Vagina (tissue), 2 donors: ENCODE measurements at places on chromosomes 5 and 9. TPM values are rescaled to one million over a fixed set of nuclear protein-coding genes. Genes with fewer than 3 reads are reported as not detected.

The SPINK7 gene
- 65.3 TPM for total RNA-seq

The SOHLH1 gene
- total RNA-seq = not detected

The CD274 gene
- 2.2 TPM for total RNA-seq

The BARHL1 gene
- not detected for total RNA-seq

The GLDC gene
- total RNA-seq = 0.49 TPM

The CCNJL gene
- total RNA-seq = 5.6 TPM

The FREM1 gene
- total RNA-seq = 2.7 TPM

The DAPK1 gene
- 24.6 TPM for total RNA-seq

The PDE6A gene
- total RNA-seq = 0.25 TPM

The ZFAND5 gene
- total RNA-seq = 277 TPM

DNA sequence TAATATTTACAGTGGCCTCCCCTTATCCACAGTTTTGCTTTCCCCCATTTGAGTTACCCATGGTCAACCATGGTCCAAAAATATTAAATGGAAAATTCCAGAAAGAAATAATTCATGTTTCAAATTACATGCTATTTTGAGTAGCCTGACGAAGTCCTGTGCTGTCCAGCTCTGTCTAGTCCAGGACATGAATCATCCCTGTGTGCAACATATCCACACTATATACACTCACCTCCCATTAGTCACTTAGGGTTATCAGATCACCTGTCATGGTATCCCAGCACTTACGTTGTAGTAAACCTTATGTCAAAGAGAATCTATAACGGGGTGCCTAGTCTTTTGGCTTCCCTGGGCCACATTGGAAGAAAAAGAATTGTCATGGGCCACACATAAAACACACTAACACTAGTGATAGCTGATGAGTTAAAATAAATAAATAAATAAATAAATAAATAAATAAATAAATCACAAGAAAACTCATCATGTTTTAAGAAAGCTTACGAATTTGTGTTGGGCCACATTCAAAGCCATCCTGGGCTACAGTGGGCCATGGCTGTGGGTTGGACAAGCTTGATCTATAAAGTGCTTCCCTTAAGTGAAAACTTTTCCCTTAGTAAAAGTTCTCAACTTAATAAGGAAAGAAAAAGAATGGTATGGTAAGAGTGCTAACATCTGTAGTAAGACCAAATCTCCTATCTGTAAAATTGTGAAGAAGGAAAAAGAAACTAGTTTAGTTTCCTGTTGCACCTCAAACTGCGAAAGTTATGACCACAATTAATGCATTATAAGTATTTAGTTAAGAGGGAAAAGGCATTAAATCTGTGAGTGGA lies 15.9 kb upstream of the OMD start:
- DNase-seq = no peak

GRCh38 chr9:95574866-95575553 lies 58.2 kb upstream of the PTCH1 start:
- DNase-seq = no peak

DNA sequence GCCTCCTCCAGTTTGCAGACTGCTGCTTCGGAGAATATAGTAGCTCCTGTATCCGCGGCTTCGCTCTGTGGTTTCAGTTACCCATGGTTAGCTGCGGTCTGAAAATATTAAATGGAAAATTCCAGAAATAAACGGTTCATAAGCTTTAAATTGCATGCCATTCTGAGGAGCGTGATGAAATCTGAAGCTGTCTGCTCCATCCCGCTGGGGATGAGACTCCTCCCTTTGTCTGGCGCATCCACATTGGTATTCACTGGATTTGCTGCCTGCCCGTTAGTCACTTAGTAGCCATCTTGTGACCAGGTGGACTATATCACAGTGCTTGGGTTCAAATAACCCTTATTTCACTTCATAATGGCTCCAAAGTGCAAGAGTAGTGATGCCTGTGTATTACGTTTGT lies 36.3 kb downstream of the MSX2 start:
- DNase-seq = no peak

DNA sequence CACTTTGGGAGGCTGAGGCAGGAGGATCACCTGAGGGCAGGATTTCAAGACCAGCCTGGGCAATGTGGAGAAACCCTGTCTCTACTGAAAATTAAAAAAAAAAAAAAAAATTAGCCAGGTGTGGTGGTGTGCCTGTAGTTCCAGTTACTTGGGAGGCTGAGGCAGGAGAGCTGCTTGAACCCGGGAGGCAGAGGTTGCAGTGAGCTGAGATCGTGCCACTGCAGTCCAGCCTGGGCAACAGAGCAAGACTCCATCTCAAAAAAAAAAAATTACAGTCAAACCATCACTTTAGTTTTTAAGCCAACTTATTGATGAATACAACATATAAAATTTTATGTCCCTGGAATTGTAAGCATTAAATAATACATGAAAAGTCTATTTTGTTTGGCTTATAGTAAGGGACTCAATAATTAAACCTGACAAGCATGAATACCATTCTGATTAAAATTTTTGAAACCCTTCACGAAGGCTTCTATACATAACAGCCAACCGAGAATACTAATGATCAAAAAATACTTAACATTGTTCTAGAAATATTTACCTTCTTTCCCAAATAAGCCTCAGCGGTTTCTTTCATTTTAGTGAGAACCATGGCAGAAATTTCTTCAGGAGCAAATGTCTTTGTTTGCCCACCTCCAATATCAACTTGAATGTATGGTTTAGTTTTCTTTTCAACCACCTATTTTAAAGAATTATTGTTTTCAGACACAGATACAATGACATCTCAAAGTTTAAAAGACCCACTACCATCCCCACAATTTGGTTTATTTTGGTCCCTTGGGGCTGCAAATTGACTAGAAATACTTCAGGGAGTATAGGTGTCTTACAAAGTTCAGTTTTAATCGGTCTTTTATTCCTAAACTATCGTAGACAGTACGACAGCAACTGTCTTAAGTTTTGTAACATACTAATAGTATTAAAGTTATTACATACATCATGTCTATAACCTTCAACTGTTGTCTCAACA lies 1.2 kb downstream of the HSPA5 start:
- no peak for DNase-seq

DNA sequence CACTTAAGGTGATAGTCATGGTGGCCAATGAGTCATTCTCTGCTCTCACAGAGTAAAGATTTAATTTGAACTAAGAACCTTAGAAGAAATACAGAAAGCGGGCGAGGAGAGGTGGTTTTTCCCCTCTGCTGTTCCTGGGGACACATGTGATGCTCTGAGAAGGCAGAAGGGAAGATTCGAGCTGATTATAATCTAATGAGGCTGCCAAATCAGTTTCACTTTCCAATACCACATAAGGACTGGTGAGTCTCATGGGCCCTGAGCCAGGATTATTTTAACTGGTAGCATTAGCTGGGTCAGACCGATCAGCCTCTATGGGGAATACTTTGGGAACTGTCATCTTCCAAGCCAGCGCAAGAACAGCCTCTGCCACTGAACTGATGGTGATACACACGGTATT lies 116.5 kb downstream of the SLC1A3 start:
- no peak for DNase-seq

GRCh38 chr5:169628892-169629291 lies 8.2 kb upstream of the DOCK2 start:
- no peak for DNase-seq

DNA sequence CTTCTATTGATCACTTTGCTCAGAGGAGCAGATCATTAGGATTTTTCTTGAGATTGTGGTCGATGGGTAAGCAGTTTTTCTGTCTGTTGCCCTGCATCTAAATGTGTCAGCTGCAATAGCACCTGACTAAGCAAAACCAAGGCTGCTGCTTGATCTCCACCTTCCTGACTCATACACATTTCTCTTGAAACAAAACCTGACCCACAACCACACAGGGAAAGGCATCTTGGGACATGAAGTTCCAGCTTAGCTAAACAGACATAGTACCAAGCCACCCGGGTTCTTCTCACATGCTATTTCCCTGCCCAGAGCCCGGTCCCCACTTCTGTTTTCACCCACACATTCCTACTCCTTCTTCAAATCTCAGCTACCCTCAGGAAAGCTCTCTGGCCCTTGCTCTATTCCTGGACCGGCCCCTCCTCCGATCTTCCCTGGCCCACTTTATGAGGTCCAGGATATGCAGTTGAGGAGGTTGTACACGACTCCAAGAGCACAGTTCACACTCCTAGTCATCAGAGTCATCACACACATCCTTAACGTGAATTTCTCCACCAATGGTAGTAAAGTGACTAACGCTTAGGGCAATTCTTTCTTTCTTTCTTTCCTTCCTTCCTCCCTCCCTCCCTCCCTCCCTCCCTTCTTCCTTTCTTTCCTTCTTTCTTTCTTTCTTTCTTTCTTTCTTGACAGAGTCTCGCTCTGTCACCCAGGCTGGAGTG lies 16.0 kb upstream of the ZBTB43 start:
- DNase-seq = no peak

GRCh38 chr5:93184041-93184440 lies 397.0 kb downstream of the NR2F1-AS1 start:
- DNase-seq = no peak

DNA sequence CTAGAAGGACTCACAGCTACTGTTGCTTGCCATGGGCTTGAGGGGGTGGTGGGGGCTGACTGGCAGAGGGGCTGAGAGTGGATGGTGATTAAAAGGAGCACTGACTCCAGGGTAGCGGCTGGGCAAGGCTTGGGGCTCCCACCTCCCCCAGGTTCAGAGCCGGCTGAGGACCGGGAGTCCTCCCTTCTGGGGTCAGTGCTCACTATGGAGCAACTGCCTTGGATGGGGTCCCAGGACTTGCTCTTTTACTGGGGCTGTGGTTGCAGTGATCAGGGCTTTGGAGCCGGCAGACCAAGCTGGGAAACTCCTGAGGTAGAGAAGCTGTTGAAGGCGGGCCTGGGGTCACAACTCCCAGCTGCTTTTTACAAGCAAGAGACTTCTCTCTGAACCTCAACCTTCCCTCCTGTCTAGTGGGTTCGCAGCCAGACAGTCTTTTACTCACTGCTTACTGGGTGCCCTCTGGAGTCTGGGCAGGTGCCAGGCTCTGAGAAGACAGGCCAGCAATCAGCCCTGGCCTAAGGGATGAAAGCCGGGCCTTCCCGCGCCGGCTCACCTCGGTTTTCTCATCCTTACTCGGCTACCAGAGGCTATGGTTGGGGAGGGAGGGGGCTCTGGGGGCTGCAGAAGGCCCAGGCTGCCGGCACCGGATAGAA lies 795 bp upstream of the ASS1 start:
- DNase-seq = no peak

DNA sequence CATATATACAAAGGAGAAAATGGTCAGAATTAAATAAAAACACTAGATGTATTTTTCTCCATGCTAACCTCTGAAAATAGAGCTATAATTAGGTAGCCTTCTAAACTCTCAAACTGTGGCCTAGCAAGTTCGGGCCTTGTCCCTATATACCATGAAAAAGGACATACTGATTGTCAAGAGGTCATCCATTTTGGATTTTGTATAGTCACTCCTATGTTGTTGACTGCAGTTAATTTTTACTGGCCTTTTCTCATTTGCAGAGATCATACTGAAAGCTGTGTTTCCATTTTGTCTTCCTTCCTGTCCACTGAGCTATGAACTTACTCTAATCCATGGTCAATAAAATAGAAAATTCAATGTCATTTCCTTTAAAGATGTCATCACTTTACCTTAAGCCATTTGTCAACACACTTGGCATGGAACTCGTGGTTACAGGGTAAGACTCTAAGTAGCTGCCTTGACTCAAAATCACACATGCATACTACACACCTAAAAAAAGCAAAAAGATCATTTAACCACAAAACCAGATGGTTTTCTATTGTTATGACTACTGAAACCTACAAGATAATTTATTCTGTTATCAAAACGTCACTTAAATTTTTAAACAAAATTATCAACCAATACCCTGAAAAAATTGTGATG lies 58.0 kb downstream of the RNF38 start:
- DNase-seq = no peak

GRCh38 chr5:126515337-126515736 lies 79.7 kb downstream of the ALDH7A1 start:
- no peak for DNase-seq

GRCh38 chr5:69113851-69114250 lies 20.0 kb downstream of the SLC30A5 start:
- no peak for DNase-seq

- DNase-seq = no peak
These were observed 135.0 kb upstream of the FBN2 start for GRCh38 chr5:128673000-128673399.

DNA sequence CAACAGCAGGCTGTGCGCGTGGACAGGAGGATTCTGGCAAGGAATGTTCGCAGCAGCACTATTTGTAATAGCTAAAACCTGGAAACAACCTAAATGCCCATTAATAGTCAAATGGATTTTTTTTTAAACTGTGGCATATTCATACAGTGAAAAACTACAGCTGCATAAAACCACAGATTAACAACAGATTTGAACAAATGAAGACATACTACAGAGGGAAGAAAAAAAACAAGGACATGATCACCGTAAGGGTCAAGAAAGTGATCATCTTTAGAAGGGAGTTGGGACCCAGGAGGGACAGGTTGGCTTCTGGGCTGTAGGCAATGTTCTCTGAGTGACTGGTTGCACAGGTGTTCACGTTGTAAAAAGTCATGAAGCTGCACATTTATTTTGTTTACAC lies 1.2 kb upstream of the TMOD1 start:
- no peak for DNase-seq

- DNase-seq = no peak
These were observed 47.8 kb downstream of the KDM4C start for GRCh38 chr9:6805532-6805931.

GRCh38 chr5:139445325-139446170 lies 6.2 kb upstream of the DNAJC18 start:
- DNase-seq = no peak

DNA sequence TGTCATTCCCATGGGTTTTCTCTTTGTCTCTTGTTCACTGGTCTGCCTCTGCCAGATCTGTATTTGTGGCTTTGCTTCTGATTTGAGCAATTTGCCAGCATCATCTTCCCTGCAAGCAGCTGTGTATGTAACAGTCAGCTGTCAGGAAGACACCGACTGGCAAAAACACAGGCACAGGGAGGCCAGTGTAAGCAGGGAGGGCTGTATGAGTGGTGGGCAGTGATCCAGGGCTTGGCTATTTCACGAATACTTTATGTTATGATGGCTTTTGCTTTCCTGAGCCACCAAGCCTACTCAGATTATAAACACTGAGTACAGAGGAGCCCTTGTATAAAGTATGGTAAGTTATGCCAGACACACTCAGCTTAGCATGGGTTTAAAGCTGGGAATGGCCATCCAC lies 11.6 kb downstream of the BNIP1 start:
- DNase-seq = no peak

- DNase-seq = no peak
These were observed 210.1 kb downstream of the ZNF608 start for GRCh38 chr5:124536333-124536732.

DNA sequence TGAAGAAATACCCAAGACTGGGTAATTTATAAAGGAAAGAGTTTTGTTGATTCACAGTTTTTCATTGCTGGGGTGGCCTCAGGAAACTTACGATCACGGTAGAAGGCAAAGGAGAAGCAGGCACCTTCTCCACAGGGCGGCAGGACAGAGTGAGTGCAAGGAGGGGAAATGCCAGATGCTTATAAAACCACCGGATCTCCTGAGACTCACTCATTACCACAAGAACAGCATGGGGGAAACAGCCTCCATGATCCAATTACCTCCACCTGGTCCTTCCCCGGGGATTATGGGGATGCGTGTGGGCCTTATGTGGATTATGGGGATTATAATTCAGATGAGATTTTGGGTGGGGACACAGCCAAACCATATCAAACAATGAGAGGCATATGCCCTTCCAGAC lies 18.5 kb upstream of the RORB start:
- no peak for DNase-seq

- DNase-seq = no peak
These were observed 24.7 kb downstream of the SLC9A3 start for GRCh38 chr5:499233-500209.
